GM23338 (cell line): ENCODE measurements at places on chromosomes 4 and X. TPM values are rescaled to one million over a fixed set of nuclear protein-coding genes. Genes with fewer than 3 reads are reported as not detected.

DNA sequence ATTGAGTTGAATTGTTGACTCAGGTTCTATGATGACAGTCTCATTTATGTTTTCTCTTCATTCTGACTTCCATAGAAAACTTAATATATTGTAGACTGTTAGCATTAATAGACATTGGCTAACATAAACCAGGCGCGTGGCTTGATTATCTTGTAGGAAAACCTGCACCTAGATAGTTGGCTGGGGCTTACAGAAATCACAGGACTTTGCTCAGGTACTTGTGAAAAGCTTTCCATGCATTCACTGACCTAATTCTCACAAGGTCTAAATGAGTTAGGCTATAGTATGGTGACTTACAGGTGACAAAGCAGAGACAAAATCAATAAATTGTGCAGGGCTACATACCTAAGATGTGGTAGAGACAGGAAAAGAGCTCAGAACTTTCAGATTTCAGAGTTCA, 212.8 kb downstream of the GPAT3 start:
- no peak for DNase-seq

UGT2B10 gene
- not detected in 2 replicates for polyA plus RNA-seq

DNA sequence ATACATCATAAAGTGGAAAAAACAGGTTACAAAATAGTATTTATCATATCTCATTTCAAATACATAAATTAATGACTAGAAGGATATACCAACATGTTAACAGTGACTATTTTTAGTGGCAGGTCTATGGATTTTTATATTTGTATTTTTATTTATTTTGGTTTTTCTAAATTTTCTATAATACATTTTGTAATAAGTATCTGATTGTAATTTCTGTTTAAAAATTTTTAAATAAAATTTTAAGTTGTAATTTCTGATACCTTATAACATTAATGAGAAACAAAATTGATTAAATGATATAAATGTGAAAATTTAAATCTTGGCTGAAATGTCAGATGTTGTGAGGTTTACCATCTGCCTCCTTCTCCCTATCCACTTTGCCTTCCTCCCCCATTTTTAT, 2.5 kb downstream of the NONO start:
- no peak for DNase-seq

DNA sequence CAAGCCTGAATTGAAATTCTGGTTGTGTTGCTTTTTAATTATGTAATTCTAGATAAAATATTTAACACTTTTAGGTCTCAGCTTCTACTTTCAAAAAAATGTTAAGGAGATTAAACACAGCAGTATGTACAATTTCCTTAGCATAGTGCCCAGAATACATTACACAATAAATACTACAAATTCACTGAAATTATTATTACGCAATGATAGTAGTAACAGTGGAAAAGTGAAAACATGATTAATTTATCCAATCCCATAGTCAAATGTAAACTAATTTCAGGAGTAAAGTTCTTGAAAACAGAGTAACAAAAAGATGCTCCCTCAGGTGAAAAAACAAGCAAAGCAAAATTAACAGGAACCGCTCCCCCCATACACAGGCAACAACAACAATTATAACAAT, 1915.4 kb downstream of the STIM2 start:
- DNase-seq, result no peak

PNMA5 gene
- polyA plus RNA-seq, result 0.10 and 0.24 TPM in 2 replicates

F8 gene
- 0.63 and 0.70 TPM in 2 replicates for polyA plus RNA-seq

NUDT11 gene
- polyA plus RNA-seq, result 25.0 and 27.5 TPM in 2 replicates

- peak; percentile 69 for DNase-seq
Observed at GRCh38 chr4:101345596-101346350, 1.6 kb downstream of the PPP3CA start.

DNA sequence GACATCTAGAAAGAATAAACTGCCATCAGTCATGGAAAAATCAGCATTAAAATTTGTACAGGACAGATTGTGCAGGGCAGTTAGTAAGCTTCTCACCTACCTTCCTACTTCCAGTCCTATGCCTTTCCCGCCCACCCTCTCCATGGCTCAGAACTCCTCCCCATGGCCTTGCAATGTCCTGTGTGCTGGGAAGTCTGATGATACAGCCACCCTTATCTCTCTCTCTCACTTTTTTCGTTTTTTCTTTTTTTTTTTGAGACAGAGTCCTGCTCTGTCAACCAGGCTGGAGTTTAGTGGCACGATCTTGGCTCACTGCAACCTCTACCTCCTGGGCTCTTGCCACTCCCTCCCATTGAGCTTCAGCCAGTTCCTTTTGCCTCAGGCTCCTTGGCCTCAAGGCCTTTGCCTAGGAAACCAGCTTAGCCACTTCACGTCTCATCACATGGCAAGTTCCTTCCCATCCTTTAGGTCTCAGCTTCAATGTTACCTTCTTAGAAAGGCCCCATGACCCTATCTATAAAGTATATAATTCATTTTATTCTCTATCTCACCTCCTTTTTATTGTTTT, 259.7 kb downstream of the NKX6-1 start:
- DNase-seq, result no peak

- peak; percentile 47 for DNase-seq
Observed at GRCh38 chrX:117743469-117744251, 372.9 kb downstream of the KLHL13 start.

- no peak for DNase-seq
Observed at GRCh38 chr4:75030649-75031235, 97.8 kb downstream of the PARM1 start.

CASK gene
- polyA plus RNA-seq, result 14.2 and 15.3 TPM in 2 replicates

DNA sequence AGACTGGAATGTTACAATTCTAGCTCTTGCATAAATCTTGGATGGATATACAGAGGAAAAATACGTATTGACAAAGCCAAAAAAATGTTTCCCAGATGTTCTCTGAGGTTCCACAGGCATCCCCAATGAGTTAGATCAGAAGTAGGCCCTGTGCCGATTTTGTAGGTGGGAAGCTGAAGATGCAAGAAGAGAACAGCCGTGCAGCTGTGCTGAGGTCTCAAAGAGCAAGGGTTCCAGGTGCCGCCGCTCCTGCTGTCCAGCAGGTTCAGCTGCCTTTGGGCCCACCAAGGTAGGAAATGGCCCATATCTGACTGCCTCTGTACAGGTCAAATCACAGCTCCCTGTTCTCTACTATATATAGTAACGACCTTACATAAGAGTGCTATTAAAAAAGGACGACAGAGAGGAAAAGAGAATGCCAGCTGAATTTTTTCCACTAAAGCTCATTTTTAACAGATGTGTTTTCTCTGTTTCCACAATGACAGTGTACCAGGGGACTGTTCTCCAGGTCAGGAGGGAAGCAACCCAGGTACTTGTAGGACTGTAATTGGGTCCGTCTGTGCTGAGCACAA, 155.6 kb downstream of the CBR4 start:
- no peak for DNase-seq

DNA sequence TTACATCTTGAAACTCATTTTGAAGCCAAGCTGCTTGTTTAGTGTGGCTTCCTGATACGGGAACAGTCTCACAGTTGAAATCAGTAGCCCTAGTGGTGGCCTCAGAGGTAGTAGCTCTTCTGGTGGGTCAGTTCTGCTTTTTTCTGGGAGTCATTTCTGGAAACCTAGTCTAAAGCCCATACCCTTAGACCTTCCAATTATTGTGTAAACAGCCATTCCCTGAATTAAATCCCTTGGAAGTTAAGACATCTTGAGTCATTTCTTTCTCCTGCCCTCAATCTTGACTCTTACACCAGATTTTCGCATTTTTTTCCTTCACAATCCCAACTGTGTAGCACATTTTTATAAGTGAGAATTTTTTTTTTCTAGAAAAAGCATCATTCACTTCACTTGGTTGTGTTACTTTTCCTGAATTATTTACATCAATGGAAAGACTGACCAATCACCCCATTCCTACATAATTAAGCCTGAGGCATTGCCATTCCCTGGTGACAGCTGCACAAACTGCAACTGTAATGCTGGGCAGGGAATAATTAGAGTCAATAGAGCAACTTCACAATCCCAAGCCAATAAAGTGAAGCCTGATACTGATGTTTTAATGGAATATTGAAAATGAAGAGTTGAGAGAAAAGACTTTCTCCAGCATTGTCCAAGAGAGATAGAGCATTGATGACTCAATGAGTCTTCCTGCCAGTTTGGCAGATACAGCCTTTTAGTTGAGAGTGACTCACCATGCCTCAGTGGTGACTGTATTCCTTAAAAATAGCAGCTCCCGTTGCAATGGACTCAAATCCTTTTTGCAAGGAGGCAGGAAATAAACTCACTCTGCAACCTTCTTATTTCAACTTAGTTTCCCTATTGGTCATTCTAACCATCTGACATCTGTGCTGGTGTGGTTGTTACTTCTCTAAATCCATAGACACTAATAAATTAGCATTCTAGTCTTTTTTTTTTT, 13.0 kb upstream of the SEPSECS start:
- no peak for DNase-seq

- no peak for DNase-seq
Observed at GRCh38 chrX:110758781-110759422, 36.7 kb downstream of the CHRDL1 start.

CCDC110 gene
- polyA plus RNA-seq, result 3.9 and 6.7 TPM in 2 replicates

DNA sequence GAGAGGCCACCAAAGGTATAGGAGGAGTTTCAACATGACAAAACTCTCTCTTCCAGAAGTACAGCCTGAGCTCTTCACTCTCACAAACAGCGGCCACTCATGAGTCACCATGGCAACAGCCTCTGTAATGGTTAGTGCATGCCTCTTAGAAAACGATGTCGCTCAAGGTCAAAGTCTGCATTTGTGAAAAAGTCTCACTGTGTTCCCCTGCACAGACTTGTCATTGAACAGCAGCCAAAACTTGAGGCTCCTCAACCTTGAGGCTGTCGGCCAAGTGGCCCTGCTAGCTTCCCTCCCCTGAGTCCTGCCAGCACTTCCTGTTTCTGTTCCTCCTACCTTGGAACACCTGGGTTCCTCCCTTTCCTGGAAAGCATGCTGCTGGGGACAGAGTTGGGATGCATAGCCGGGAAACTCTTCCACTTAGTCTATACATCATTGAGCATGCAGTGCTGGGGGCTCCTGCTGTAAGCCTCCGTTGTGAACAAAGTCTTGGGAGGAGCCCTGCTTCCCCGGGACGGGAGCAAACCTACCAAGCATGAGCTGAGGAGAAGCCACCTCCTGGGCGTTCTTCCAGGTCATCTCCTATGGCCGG, 66.6 kb downstream of the ING2 start:
- peak; percentile 37 for DNase-seq

DNA sequence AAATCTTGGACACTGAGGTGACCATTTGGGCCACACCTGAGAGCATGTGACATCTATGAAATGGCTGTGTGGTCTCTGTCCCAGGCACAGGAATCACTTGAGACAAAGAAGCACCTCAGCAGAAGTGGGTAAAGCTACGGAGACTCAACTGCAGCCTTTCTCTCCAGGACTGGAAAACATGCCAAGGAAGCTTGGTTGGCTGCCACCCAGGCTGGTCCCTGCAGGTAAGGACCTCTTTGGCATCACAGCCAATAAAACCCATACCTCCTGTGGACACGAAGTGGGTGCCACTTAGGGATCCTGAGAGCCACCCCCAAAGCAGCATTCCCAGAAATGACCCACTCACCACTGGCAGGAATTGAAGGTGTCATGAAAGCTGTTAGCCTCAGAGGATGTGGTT, 74.6 kb downstream of the LEF1 start:
- DNase-seq, result no peak

DNA sequence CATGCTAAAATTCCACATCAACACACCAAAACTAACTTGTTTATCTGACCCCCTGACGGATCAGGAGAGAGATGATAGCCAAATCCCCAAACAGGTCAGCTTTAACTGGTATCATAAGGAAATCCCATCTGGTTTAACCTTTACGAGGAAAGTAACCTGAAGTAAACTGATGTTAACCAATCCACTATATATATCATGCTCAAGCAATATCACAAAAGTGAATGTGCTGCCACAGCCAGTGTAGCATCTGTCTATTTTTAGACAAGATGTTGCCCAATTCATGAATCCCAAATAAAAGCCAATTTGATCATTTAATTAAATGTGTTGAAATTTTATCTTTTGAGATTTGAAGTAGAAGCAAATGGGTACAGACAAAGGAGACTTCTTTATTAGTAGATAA, 44.5 kb downstream of the EGF start:
- no peak for DNase-seq

TLR3 gene
- polyA plus RNA-seq, result 0.32 and 0.33 TPM in 2 replicates

DNA sequence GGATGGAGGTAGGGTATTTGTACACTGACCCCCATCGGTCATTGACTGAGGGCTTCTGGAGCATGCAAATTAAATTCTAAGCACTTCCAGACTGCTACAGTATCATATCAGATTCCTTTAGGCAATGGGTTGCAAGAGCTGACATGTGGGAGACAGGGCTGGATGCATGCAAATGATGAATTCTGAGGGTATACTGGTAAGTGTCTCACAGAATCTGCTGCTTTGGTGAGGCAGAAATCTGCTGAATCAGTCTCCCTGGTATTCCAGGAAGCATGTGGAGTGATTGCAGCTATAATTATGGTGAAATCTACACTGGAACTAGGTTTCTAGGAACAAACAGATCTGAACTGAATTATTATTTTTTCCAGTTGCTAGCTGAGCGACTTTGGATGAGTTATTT, 684.9 kb upstream of the MAGEB2 start:
- DNase-seq, result no peak

CT47C1 gene
- not detected in 2 replicates for polyA plus RNA-seq

BST1 gene
- polyA plus RNA-seq, result 0.99 and 1.3 TPM in 2 replicates

DNA sequence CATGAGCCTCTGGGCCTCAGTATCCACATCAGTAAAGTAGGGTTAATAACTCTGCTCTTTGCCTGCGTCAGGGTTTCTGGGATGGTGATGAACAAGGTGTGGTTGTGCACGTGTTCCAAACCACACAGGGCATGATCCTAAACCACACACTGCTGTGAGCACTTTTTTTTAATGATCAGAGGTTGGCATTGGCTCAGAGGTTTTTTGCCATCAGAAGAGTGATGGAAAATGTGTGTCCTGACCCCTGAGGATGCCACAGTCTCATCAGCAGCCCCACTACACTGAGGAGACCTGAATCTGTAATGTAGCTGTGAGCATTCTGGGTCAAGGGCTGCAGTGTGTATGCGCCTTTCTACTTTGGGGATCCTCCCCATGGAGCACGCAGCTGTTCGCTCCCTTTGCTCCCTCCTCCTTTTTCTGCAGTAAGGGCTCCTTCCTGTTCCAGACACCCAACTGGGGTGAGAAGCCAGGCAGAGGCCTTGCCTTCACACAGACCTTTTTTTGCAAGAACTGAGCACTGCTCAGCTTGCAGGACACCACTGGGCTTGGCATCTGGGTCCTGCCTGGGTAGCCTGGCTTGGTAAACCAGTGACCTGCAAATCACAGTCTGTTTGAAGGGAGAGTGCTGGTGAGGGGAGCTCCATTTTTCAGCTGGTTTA, 87.5 kb downstream of the MAMLD1 start:
- DNase-seq, result no peak

DNA sequence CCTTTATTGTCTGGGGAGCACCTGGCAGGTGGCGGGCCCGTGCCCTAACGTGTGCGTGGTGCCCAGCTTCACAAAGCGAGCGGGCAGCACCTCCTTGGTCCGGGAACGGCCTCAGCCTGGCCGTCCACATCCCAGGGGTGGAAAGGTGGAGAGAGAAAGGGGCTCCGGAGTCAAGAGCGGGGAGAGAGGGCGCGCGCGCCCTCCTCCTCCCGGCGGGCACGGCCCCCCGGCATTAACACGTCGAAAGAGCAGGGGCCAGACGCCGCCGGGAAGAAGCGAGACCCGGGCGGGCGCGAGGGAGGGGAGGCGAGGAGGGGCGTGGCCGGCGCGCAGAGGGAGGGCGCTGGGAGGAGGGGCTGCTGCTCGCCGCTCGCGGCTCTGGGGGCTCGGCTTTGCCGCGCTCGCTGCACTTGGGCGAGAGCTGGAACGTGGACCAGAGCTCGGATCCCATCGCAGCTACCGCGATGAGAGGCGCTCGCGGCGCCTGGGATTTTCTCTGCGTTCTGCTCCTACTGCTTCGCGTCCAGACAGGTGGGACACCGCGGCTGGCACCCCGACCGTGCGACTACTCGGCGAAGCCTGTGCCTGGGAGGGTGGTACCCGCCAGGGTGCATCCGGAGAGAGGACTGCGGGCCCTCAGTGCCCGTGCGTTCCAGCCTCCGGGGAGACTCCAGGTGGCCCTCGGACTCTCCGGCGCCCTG, at the start of gene KIT:
KIT (plus strand) TSS at position 407 of the 701 bp plus-strand sequence; CDS start at position 465, 58 bp downstream.
- DNase-seq, result peak; percentile 93
